ENCODE measurements at places on chromosomes 13 and 19.

DNA sequence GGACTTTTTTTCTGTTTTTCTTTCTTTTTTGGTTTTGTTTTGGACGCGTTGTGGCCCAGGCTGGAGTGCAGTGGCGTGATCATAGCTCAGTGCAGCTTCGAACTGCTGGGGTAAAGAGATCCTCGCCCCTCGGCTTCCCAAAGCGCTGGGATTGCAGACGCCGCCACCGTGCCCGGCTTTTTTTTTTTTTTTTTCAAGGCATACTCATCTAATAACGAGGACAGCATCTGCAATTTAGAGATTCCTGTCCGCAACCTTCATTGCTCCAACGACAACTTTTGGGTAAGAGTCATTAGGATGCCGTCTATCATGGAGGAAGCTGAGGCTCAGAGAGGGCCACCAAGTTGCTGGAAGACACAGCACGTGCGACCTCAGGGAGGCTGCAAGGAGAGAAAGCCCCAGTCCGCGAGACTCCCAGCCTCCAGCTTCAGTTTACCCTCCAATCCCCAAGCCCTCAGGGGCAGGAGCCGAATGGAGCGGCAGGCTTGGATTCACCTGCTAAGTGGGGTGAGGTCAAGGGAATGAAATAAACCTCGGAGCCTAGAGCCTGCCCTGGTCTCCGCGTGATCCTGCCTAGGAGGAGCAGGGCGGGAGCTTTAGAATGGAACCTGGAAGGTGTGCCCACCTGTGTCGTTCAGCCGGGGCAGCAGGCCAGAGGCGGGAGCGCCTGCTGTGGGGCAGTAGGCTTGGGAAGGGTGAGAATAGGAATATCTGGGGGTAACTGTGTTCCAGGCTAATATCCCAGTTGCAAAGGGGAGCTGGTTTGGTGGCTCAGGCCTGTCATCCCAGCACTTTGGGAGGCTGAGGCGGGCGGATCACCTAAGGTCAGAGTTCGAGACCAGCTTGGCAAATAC is 676 bp upstream of the POLRMT start:
- DNase-seq, result no peak

DNA sequence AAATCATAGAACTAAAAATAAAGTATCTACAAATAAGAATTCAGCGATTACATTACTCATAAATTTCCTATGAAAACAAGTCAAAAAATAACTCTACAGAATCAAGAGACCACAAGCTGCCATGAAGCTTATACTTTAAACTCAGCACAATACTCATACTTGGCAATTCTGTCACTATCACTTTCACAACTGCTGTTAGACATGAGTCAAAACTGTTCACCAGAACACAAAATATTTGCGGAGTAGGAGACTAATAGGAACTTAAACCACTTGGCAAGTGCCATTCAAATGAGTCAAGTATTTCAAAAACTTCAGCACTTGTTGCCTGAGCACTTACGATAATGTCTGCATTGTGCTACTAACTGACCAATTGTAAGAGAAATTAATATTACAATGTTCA is 387.8 kb upstream of the GPC6 start:
- no peak for DNase-seq

DNA sequence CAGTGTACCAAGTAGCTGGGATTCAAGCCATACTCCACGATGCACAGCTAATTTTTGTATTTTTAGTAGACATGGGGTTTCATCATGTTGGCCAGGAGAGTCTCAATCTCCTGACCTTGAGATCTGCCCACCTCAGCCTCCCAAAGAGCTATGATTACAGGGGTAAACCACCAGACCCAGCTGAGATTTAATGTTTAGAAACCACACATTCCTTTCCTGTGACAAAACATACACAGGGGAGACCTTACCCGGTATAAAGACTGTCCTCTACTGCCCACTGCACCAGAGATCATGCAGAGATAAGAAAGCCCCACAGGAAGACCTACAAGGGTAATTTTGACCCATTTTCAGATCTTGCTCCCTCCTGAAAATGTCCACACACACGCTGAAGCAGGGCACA is 22.8 kb upstream of the ZNF83 start:
- no peak for DNase-seq

DNA sequence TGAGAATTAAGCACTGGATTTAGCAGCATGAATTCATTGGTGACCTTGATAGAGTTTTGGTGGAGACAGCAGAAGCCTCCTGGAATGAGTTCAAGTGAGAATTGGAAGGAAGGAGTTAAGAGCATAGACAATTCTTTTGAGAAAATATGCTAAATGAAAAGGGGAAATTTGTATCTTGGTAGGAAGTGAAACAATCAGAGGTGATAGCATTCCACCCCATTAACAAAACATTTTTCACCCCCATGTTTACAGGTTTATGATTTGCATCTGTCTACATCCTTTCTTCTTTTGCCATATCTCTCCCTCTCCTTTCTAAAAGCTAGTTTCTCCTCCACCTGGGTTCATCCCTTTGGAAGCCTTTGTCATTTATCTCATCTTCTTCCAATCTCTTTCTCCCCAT is 27.5 kb downstream of the LNX2 start:
- DNase-seq, result no peak
